Motor neuron (in vitro differentiated cells): ENCODE measurements at places on chromosomes 5 and 9. TPM values are rescaled to one million over a fixed set of nuclear protein-coding genes. Genes with fewer than 3 reads are reported as not detected.

GRCh38 chr5:132268769-132269551 lies 11.5 kb downstream of the PDLIM4 start:
- peak; percentile 24 for ATAC-seq

DNA sequence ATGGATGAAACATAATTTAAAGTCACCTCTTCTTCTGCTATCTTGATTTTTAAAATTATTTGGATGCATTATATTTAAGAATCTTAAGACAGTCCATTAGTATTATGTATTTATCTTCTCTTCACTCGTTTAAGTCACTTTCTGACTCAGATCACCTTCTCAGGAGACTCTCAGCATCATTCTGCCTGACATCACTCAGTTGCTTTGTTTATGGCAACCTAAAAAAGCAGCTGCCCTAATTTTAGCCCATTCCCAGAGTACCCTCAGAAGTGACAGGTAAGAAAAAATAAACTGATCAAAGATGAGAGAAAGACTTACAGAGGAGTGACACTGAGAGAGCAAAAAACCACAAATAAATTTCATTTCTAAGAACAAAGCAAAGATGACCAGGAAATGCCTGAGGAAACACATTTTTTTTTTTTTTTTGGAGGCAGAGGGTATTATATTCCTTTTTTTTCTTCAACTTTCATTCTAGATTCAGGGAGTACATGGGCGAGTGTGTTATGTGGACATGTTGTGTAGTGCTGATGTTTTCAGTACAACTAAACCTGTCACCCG lies 140.5 kb downstream of the MUSK start:
- no peak for ATAC-seq

GRCh38 chr5:168186289-168187074 lies 105.0 kb upstream of the WWC1 start:
- no peak for ATAC-seq

- peak; percentile 20 for ATAC-seq
These were observed 757 bp downstream of the NRARP start for GRCh38 chr9:137301081-137301947.

- peak; percentile 77 for ATAC-seq
These were observed 38.6 kb upstream of the TESK1 start for GRCh38 chr9:35566417-35566816.

The IL7R gene
- 0.08 and 0.50 TPM in 2 replicates for total RNA-seq

DNA sequence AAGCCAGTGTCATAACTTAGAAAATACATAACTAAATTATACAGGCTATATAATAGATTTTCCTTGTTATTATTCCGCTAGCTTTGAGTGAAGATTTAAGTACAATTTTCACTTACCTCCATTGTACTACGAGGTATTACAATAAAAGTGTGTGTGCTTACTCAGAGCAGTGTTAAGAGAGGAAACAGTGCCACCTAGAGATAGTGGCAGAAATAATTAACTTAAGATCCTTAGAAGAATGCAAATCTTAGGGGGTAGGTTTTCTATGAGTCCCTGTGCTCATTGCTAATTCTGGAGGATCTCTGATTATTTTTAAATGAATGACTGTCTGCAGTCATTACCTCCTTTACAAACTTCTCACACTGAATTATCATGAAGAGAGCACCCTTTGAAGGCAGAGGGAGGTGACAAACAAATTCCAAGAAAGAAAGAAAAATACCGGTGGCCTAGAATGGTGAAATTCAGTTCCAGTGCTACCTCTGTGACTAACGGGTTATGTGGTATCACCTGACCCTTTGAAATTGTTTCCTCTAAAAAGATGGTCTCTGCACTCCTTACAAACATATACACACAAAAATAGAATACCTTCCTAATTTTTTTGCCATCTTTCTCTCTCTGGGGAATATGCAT lies 379.8 kb downstream of the TRIM36 start:
- ATAC-seq, result peak; percentile 53
